Placental epithelial cell (primary cell): ENCODE measurements at places on chromosomes 2 and 18. TPM values are rescaled to one million over a fixed set of nuclear protein-coding genes. Genes with fewer than 3 reads are reported as not detected.

The TSPYL6 gene
- total RNA-seq, result not detected in 2 replicates

The KCNS3 gene
- total RNA-seq, result under 0.01 and 0.11 TPM in 2 replicates

The TMEM247 gene
- total RNA-seq, result not detected in 2 replicates

The AQP12A gene
- total RNA-seq, result not detected in 2 replicates

The FOXI3 gene
- not detected in 2 replicates for total RNA-seq

The IL1RL2 gene
- total RNA-seq, result 10.6 and 13.7 TPM in 2 replicates

The IL37 gene
- total RNA-seq, result not detected in 2 replicates

The WDR75 gene
- 24.7 and 34.9 TPM in 2 replicates for total RNA-seq

The SH2D6 gene
- total RNA-seq, result under 0.01 TPM in 1 of 2 replicates, not detected in the other

The UGT1A5 gene
- total RNA-seq, result 0.22 TPM in 1 of 2 replicates, not detected in the other

The CNGA3 gene
- total RNA-seq, result under 0.01 TPM in 1 of 2 replicates, not detected in the other

The CLEC4F gene
- not detected in 2 replicates for total RNA-seq

The VWA3B gene
- total RNA-seq, result 0.11 and 0.79 TPM in 2 replicates

The NLRC4 gene
- not detected in 2 replicates for total RNA-seq

The L3MBTL4 gene
- total RNA-seq, result 2.0 and 15.3 TPM in 2 replicates

The OTX1 gene
- 0.33 TPM in 1 of 2 replicates, not detected in the other for total RNA-seq

The SAG gene
- under 0.01 TPM in 1 of 2 replicates, not detected in the other for total RNA-seq

The NGEF gene
- 0.79 and 2.8 TPM in 2 replicates for total RNA-seq

The ANXA4 gene
- 75.8 and 113 TPM in 2 replicates for total RNA-seq

The ADCY3 gene
- total RNA-seq, result 25.8 and 34.2 TPM in 2 replicates

The AFF3 gene
- not detected in 2 replicates for total RNA-seq

The INPP5D gene
- 10.2 and 25.6 TPM in 2 replicates for total RNA-seq

The CABYR gene
- 3.5 and 7.4 TPM in 2 replicates for total RNA-seq

The MC5R gene
- total RNA-seq, result not detected in 2 replicates

The NEURL3 gene
- not detected in 2 replicates for total RNA-seq

The FAP gene
- total RNA-seq, result 62.0 and 62.9 TPM in 2 replicates

The TGFBRAP1 gene
- total RNA-seq, result 5.1 and 14.1 TPM in 2 replicates

The DPP10 gene
- 0.11 TPM in 1 of 2 replicates, not detected in the other for total RNA-seq

The WBP1 gene
- total RNA-seq, result 74.5 and 130 TPM in 2 replicates

The CTAGE1 gene
- 0.22 TPM in 1 of 2 replicates, not detected in the other for total RNA-seq

The HAAO gene
- total RNA-seq, result 5.4 and 11.8 TPM in 2 replicates

The FZD7 gene
- 44.0 and 60.9 TPM in 2 replicates for total RNA-seq

The DNAJC5G gene
- total RNA-seq, result not detected in 2 replicates

The EGR4 gene
- not detected in 2 replicates for total RNA-seq

The GKN1 gene
- not detected in 2 replicates for total RNA-seq

The HNMT gene
- 7.5 and 7.6 TPM in 2 replicates for total RNA-seq

The TUBB6 gene
- total RNA-seq, result 242 and 398 TPM in 2 replicates

The GREB1L gene
- 105 and 115 TPM in 2 replicates for total RNA-seq

The AGXT gene
- total RNA-seq, result not detected in 2 replicates

The NCK2 gene
- 37.0 and 44.8 TPM in 2 replicates for total RNA-seq

The IL18RAP gene
- 0.11 TPM in 1 of 2 replicates, not detected in the other for total RNA-seq

The C1D gene
- total RNA-seq, result 11.8 and 19.5 TPM in 2 replicates

The SERPINB13 gene
- not detected in 2 replicates for total RNA-seq

The KIF1A gene
- total RNA-seq, result under 0.01 TPM in 1 of 2 replicates, not detected in the other

The AMER3 gene
- total RNA-seq, result not detected in 2 replicates
